ENCODE measurements at places on chromosomes 1 and 21. TPM values are rescaled to one million over a fixed set of nuclear protein-coding genes. Genes with fewer than 3 reads are reported as not detected.
A peak's percentile ranks its signal among the peaks of the same experiment; 100 is the strongest.

The GBP5 gene
- total RNA-seq, result 6.4 TPM

The LORICRIN gene
- not detected for total RNA-seq

DNA sequence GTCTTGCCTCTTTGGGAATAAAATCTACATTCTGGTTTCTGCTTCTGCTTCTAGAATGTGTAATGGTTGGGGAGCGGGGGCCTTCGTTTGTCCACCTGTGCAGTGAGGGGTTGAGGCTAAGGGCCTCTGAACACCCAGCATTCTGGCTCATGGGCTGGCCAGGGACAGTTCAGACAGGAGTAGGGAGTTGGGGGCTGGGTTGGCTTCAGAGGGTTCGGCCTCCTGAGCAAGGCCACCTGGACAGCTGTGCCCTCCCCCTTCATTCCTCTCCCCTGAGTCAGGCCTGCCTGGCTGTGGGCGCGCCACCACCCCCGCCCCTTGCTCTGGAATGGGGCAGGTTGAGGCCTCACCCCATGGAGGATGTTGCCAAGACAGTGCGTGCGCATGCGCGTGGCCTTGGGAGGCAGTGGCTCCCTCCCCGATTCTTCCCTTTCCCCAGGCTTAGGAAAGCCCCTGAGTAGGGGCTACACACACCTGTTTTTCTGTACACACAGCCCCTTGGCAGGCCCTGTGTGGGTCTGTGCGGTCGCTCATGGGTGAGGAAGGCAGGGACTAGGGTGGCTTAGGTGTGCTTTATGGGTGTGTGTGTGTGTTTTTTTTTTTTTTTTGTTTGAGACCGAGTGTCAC, 57.0 kb downstream of the YARS1 start:
- DNase-seq, result peak; percentile 72

GRCh38 chr1:4253935-4254334, 353.9 kb upstream of the C1orf174 start:
- no peak for DNase-seq

DNA sequence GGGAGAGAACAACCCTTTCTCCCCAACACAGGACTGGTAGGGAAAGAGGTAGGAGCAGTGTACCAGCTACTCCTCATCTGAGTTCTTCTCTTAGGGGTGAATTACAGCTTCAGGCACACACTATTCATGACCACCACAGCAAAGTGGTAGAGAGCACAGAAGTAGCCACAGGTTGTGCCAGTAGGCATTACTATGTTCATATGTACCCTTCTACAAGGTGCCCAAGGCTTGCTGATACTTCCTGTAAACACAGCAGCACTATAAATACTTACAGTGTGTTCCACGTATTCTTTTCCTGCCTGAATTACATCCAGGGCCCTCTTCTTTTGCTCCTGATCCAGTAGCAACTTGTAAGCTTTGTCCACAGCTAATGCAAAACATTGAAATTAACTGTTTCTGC, 23.1 kb downstream of the DNAJC8 start:
- no peak for DNase-seq

GRCh38 chr1:14887764-14888350, 265.7 kb upstream of the TMEM51 start:
- DNase-seq, result no peak
